ENCODE measurements at places on chromosomes 12 and 14. TPM values are rescaled to one million over a fixed set of nuclear protein-coding genes. Genes with fewer than 3 reads are reported as not detected.
A peak's percentile ranks its signal among the peaks of the same experiment; 100 is the strongest.

DNA sequence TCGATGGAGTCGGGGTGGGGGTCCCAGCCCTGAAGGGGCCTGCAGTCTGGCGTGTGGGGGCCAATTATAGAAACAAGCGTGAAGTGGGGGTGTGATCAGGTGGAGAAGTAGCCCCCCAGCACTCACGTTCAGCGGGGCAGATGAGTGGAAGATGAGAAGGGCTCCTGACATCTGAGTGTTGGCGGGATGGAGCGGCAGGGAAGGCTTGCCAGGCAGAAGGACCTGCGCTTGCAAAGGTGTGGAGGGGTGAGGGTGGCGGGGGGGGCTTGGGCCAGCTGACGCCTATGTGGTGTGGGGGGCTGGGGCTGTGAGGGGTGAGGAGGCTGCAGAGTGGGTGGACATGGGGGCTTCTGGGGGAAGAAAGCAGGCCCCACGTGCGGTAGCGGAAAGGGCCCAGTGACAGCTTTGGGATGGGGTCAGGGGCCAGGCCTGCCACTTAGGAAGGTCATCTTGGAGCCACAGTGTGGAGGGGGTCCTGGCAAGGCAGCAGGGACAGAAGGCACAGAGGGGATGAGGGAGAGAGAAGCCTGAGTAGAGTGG, 22.2 kb upstream of the BEGAIN start:
- H3K36me3 ChIP-seq, result no peaks in the 10 kb centered on the region
- no peak overlapping the region for H3K4me3 ChIP-seq
- H3K27ac ChIP-seq, result no peak overlapping the region

GRCh38 chr12:109310247-109311125, 1.4 kb upstream of the FOXN4 start:
- H3K4me1 ChIP-seq, result peaks cover 34% of the 10 kb centered on the region
- no peak for DNase-seq
- peak overlapping the region; percentile 59 for H3K4me3 ChIP-seq

- no peak for DNase-seq
- H3K4me1 ChIP-seq, result peaks cover 21% of the 10 kb centered on the region
- H3K4me3 ChIP-seq, result no peak overlapping the region
- no peak overlapping the region for H3K27ac ChIP-seq
- H3K36me3 ChIP-seq, result peaks cover 12% of the 10 kb centered on the region
These were observed 52.8 kb downstream of the PPM1H start for GRCh38 chr12:62882140-62882539.

DNA sequence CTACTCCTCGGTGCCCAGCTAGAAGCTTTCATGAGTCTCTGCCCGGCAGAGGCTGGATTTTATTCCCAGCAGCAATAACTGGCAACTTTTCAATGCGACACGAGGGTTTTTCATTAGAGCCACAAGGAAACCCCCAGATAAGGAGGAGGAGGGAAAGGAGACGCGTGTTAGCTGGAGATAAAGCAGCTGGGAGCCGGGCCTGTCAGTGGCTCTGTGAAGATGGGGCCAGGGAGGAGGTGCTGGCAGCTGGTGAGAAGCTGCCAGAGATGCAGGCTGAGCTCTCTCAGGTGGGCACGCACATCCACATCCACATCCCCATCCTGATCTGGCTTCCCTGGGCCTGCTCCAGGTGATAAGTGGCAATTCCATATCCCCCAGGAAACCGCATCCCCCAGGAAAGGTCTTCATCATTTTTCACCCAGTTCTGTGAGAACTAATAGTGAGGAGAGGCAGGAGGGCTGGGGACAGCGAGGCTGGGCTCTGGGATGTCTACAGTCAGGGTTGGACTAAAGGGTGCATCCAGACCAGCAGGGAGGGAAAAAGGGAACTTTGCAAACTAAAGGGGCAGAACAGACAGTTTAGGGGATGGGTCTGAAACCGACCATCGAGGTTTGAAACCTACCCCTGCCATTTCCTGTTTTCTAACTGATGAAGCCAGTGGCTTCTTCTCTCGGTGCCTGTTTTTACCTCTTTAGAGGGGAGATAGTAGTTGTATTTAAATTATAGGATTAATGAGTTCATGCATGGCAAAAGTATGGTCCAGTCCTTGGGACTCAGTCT, 413.2 kb downstream of the DPF3 start:
- no peak overlapping the region for H3K27ac ChIP-seq
- no peak overlapping the region for H3K4me3 ChIP-seq
- no peaks in the 10 kb centered on the region for H3K36me3 ChIP-seq
- H3K27me3 ChIP-seq, result peaks cover 13% of the 10 kb centered on the region
- H3K4me1 ChIP-seq, result no peaks in the 10 kb centered on the region
- DNase-seq, result no peak

- DNase-seq, result no peak
- peak overlapping the region; percentile 92 for H3K27ac ChIP-seq
- H3K4me1 ChIP-seq, result peaks cover 43% of the 10 kb centered on the region
- no peaks in the 10 kb centered on the region for H3K36me3 ChIP-seq
- H3K4me3 ChIP-seq, result peak overlapping the region; percentile 99
These were observed 1.0 kb downstream of the FGFR1OP2 start for GRCh38 chr12:26939192-26939832.

DNA sequence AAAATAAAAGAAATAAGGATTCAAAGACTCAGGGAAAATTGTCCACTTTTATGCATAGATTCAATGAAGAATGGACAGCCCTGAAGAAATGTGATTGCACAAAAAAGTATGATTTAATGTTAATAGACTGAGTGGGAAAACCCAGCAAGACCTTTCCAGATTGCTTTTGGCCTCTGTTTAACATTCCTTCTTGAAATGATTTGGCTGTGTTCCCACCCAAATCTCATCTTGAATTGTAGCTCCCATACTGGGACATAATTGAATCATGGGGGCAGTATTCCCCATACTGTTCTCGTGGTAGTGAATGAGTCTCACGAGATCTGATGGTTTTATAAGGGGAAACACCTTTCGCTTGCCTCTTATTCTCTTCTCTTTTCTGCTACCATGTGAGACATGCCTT, 1316.9 kb upstream of the SEL1L start:
- H3K27me3 ChIP-seq, result no peaks in the 10 kb centered on the region
- no peaks in the 10 kb centered on the region for H3K4me1 ChIP-seq
- no peak overlapping the region for H3K27ac ChIP-seq
- H3K36me3 ChIP-seq, result no peaks in the 10 kb centered on the region
- H3K4me3 ChIP-seq, result no peak overlapping the region

DNA sequence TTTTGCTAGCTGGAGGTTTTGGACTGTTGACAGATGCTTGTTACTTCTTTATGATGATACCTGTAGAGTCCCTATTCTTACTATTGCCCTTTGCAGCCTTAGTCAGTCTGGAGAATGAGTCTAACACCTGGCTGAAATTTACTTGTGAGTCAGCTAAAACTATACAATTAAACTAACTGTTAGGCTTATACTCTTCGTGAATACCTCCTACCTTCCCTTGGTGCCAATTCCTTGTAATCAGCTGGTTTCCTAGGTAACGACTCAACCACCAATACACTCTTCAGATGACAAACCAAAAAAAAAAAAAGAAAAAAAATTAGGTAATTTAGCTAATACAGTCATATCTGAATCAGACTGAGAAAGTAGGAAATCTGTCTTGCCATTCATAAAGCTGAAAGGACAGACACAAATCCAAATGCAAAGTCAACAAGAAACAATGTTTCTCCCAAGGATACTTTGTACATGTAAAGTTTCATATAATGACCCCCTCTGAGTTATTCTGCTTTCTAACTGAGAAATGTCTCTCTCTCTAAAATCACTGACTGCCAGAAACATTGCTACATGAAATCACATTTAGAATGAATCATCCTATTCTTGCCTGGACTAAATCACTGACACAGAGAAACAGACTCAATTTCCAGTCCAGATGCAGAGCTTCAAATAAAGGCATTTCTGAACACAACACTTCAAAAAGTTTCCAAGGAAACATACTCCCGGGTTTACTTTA, 56.5 kb upstream of the CDKL1 start:
- peaks cover 4% of the 10 kb centered on the region for H3K36me3 ChIP-seq
- DNase-seq, result no peak
- H3K4me3 ChIP-seq, result no peak overlapping the region
- no peak overlapping the region for H3K27ac ChIP-seq
- H3K4me1 ChIP-seq, result no peaks in the 10 kb centered on the region

- no peak for DNase-seq
- no peak overlapping the region for H3K4me3 ChIP-seq
- no peaks in the 10 kb centered on the region for H3K36me3 ChIP-seq
These were observed 82.1 kb downstream of the ZFP36L1 start for GRCh38 chr14:68710776-68711175.

DNA sequence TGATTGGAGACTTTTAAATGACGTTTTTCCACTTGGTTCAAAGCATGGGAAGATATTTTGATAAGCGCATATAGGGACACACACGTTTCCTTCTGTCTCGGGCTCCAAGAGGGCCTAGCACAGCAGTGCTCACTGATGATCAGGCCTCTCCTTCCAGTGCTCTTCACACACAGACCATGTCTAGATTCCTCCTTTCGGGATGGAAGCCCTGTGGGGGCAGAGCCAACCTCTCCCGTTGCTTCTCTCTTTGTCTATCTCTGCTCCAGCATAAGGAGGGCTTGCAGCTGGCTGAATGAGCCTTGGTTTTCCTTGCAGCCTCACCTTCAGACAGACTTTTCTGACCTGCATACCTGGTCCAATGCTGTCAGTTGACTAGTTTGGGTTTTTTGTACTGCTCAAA, 22.3 kb downstream of the GPRC5D start:
- H3K4me1 ChIP-seq, result peaks cover 15% of the 10 kb centered on the region
- DNase-seq, result no peak
- no peak overlapping the region for H3K27ac ChIP-seq
- no peaks in the 10 kb centered on the region for H3K27me3 ChIP-seq
- H3K4me3 ChIP-seq, result no peak overlapping the region

- peaks cover 16% of the 10 kb centered on the region for H3K27me3 ChIP-seq
- H3K36me3 ChIP-seq, result no peaks in the 10 kb centered on the region
- H3K4me3 ChIP-seq, result no peak overlapping the region
- no peak overlapping the region for H3K27ac ChIP-seq
These were observed 65.0 kb upstream of the ASPG start for GRCh38 chr14:104020471-104020870.

GRCh38 chr12:55745361-55746173, 2.6 kb downstream of the GDF11 start:
- no peaks in the 10 kb centered on the region for H3K36me3 ChIP-seq
- H3K27me3 ChIP-seq, result peaks cover 12% of the 10 kb centered on the region
- H3K4me1 ChIP-seq, result peaks cover 39% of the 10 kb centered on the region
- 0 out of 2 replicates have a peak overlapping the region, but pooled peaks have one; percentile 15 for H3K4me3 ChIP-seq

DNA sequence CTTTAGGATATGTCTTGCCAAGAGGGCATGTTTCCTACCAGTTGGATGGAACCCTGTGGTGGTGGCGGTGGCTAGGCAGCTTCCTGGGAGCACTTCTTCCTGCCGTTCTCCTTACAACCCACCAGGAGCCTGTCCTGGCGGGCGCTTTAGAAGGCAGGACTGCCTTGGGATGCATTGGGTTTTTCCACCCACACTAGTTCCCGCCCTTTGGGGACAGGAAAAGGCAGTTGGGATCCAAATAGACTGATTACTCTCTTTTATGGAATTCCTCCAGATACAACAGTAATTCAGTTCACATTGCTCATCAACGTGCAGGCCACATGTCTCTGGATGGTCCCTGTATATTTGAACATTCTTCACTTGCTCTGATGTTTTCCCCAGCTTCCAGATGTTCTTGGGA, 305.7 kb upstream of the SSTR1 start:
- no peaks in the 10 kb centered on the region for H3K27me3 ChIP-seq
- no peak overlapping the region for H3K4me3 ChIP-seq
- H3K27ac ChIP-seq, result no peak overlapping the region

GRCh38 chr12:96445691-96446583, 43.4 kb upstream of the CFAP54 start:
- no peaks in the 10 kb centered on the region for H3K4me1 ChIP-seq
- H3K27me3 ChIP-seq, result no peaks in the 10 kb centered on the region
- DNase-seq, result no peak
- no peaks in the 10 kb centered on the region for H3K36me3 ChIP-seq
- H3K27ac ChIP-seq, result no peak overlapping the region

GRCh38 chr14:53316504-53316903, 163.4 kb upstream of the DDHD1 start:
- H3K27me3 ChIP-seq, result no peaks in the 10 kb centered on the region
- no peak for DNase-seq
- H3K4me3 ChIP-seq, result no peak overlapping the region
- H3K36me3 ChIP-seq, result no peaks in the 10 kb centered on the region
- H3K27ac ChIP-seq, result no peak overlapping the region

DNA sequence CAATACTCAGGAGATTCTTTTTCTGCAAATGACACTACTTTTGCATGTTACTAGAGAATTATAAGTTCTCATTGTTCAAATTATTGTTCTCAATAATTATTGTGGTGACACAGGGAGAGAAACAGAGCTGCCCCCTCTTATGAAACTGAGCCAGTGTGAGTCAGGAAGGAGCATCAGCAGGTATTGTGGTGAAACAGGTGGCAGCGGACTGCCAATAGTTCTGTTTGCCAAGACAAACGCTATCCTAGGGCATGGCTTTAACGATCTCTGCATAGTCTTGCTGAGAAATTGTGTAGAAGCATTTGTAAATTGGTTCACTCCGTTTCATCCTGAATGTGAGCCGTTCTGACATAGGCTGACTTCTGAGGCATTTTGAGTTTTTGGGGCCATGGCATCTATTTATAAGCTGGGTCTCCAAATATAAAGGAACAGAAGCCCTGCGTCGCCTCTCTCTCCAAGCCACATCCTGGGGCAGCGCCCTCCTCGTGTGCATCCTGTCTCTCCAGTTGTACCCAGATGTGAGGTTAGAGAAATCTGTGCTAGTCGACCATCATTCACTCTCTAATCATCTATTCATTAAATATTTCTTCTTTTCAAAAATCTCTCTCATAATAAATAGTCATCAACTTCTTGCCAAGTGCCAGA, 15.8 kb upstream of the PPP4R4 start:
- H3K4me1 ChIP-seq, result peaks cover 43% of the 10 kb centered on the region
- H3K36me3 ChIP-seq, result no peaks in the 10 kb centered on the region
- H3K27me3 ChIP-seq, result no peaks in the 10 kb centered on the region
- no peak overlapping the region for H3K4me3 ChIP-seq
- no peak overlapping the region for H3K27ac ChIP-seq

PIK3C2G gene
- not detected for total RNA-seq

VPS29 gene
- total RNA-seq, result 161 TPM

FSCB gene
- not detected for total RNA-seq

SPIC gene
- total RNA-seq, result not detected

NOP9 gene
- total RNA-seq, result 61.6 TPM

TMEM52B gene
- total RNA-seq, result not detected

DAO gene
- total RNA-seq, result 1.1 TPM

RTL1 gene
- 0.04 TPM for total RNA-seq

SAMD15 gene
- total RNA-seq, result 1.3 TPM

Measured in HepG2 (cell line).